ENCODE measurements at places on chromosomes 1 and 21.
A peak's percentile ranks its signal among the peaks of the same experiment; 100 is the strongest.

DNA sequence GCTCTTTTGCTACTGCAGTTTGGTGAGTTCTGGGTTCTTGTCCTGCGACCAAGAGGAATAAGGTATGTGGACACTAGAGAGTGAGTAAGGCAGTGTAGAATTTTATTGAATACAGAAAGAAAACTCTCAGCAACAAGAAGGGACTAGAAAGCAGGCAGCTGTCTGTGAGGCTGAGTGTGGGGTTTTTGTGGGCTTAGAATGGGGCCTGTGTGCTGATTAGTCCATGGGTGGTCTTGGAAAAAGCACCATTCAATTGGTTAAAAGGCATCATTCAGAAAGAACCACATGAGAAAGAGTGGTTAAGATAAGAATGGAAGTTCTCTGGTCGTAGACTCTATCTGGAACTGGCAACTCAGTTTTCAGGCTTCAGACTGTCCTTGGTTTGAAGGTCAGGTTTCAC is 298.8 kb downstream of the TGFB2 start:
- no peaks in the 10 kb centered on the region for H3K4me1 ChIP-seq
- no peaks in the 10 kb centered on the region for H3K27me3 ChIP-seq
- no peak for DNase-seq
- H3K36me3 ChIP-seq, result no peaks in the 10 kb centered on the region

DNA sequence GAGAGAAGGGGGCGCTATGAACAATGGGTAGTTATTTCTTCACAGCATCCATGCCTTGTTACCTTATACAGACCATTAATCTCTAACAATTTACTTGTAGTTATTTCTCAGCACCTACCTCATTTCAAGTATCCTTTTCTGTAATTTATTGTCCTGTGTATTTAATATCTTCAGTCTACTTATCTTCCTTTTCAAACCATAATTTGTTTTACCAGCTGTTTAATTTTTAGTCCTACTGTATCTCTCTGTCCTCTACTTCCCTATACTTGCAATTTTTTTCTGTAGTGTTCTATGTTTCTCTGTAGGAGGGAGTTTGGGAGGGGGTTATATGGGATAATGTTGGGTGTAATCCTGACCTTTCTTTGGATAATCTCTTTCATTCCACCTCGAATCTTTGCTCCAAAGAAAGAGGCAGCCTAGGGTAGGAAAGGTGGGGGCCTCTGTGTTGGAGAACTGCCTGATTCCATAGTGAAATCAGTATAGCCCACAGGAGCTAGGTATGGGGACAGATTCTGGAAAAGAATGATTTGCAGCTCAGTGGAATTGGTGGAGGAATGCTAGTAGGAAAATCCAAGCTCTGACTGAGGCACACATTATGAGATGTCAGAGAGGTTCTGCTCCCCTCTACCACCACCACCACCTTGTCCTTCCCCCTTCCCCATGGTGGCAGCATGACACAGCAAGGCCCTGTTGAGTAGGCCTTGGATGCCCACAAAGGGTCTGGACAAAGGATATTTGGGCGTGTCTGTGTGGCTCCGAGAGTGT is 642 bp downstream of the MLLT11 start:
- DNase-seq, result no peak
- peaks cover 39% of the 10 kb centered on the region for H3K4me1 ChIP-seq
- peak overlapping the region; percentile 85 for H3K4me3 ChIP-seq
- H3K27me3 ChIP-seq, result no peaks in the 10 kb centered on the region
- no peak overlapping the region for H3K27ac ChIP-seq

GRCh38 chr1:90192408-90192807 is 197.5 kb downstream of the ZNF326 start:
- H3K27me3 ChIP-seq, result no peaks in the 10 kb centered on the region
- H3K36me3 ChIP-seq, result no peaks in the 10 kb centered on the region
- H3K27ac ChIP-seq, result no peak overlapping the region
- no peak for DNase-seq
- H3K4me1 ChIP-seq, result no peaks in the 10 kb centered on the region

GRCh38 chr1:234862944-234863515 is 253.1 kb upstream of the IRF2BP2 start:
- H3K4me1 ChIP-seq, result peaks cover 41% of the 10 kb centered on the region
- peak; percentile 89 for DNase-seq
- H3K36me3 ChIP-seq, result no peaks in the 10 kb centered on the region
- H3K27me3 ChIP-seq, result no peaks in the 10 kb centered on the region

GRCh38 chr1:228804640-228805413 is 69.5 kb downstream of the RHOU start:
- no peaks in the 10 kb centered on the region for H3K36me3 ChIP-seq
- DNase-seq, result no peak
- no peaks in the 10 kb centered on the region for H3K27me3 ChIP-seq
- H3K4me1 ChIP-seq, result peaks cover 20% of the 10 kb centered on the region
- no peak overlapping the region for H3K27ac ChIP-seq

DNA sequence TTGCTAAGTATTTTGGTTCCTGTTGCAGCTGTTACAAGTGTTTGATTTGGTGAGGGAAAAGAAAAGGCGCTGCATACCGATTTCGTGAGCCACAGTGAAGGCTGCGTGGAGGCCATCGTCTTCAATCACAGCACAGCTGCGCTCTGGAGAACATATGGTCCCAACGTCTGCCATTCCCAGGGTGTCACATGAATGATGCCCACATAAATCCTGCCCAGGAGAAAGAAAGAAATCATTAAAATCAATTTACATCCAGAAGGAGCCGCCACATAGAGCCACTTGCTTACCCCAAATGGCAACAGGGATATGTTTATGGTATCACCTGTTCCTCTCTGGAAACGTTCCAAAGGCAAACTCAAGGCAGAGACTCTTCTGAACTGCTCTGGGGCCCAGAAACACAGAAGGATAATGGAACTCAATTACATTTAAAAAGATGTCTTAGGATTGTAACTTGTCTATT is 12.2 kb downstream of the ADAMTS5 start:
- H3K27me3 ChIP-seq, result no peaks in the 10 kb centered on the region
- no peak for DNase-seq
- H3K4me1 ChIP-seq, result peaks cover 13% of the 10 kb centered on the region
- no peak overlapping the region for H3K27ac ChIP-seq
- H3K36me3 ChIP-seq, result peaks cover 3% of the 10 kb centered on the region

- no peaks in the 10 kb centered on the region for H3K4me1 ChIP-seq
- no peaks in the 10 kb centered on the region for H3K36me3 ChIP-seq
- no peak overlapping the region for H3K27ac ChIP-seq
- H3K4me3 ChIP-seq, result no peak overlapping the region
- H3K27me3 ChIP-seq, result no peaks in the 10 kb centered on the region
- DNase-seq, result no peak
Observed at GRCh38 chr1:113660088-113660487, 99.2 kb downstream of the PHTF1 start.

- H3K27me3 ChIP-seq, result no peaks in the 10 kb centered on the region
- H3K27ac ChIP-seq, result no peak overlapping the region
- peaks cover 32% of the 10 kb centered on the region for H3K36me3 ChIP-seq
- no peaks in the 10 kb centered on the region for H3K4me1 ChIP-seq
Observed at GRCh38 chr1:235735621-235736020, 86.0 kb upstream of the GNG4 start.

- no peaks in the 10 kb centered on the region for H3K27me3 ChIP-seq
- no peaks in the 10 kb centered on the region for H3K4me1 ChIP-seq
Observed at GRCh38 chr1:60017508-60018205, 55.9 kb downstream of the C1orf87 start.

- H3K27ac ChIP-seq, result no peak overlapping the region
- DNase-seq, result peak; percentile 38
- H3K4me3 ChIP-seq, result no peak overlapping the region
- no peaks in the 10 kb centered on the region for H3K4me1 ChIP-seq
- H3K27me3 ChIP-seq, result no peaks in the 10 kb centered on the region
- peaks cover 56% of the 10 kb centered on the region for H3K36me3 ChIP-seq
Observed at GRCh38 chr1:180182643-180183311, 28.1 kb downstream of the QSOX1 start.

- H3K27me3 ChIP-seq, result no peaks in the 10 kb centered on the region
- H3K36me3 ChIP-seq, result peaks cover 18% of the 10 kb centered on the region
- H3K27ac ChIP-seq, result no peak overlapping the region
- DNase-seq, result no peak
- no peaks in the 10 kb centered on the region for H3K4me1 ChIP-seq
Observed at GRCh38 chr1:2180297-2181245, 14.0 kb downstream of the FAAP20 start.

- H3K27me3 ChIP-seq, result no peaks in the 10 kb centered on the region
- H3K36me3 ChIP-seq, result no peaks in the 10 kb centered on the region
- H3K27ac ChIP-seq, result peak overlapping the region; percentile 12
Observed at GRCh38 chr1:58922302-58923089, 138.6 kb upstream of the JUN start.

DNA sequence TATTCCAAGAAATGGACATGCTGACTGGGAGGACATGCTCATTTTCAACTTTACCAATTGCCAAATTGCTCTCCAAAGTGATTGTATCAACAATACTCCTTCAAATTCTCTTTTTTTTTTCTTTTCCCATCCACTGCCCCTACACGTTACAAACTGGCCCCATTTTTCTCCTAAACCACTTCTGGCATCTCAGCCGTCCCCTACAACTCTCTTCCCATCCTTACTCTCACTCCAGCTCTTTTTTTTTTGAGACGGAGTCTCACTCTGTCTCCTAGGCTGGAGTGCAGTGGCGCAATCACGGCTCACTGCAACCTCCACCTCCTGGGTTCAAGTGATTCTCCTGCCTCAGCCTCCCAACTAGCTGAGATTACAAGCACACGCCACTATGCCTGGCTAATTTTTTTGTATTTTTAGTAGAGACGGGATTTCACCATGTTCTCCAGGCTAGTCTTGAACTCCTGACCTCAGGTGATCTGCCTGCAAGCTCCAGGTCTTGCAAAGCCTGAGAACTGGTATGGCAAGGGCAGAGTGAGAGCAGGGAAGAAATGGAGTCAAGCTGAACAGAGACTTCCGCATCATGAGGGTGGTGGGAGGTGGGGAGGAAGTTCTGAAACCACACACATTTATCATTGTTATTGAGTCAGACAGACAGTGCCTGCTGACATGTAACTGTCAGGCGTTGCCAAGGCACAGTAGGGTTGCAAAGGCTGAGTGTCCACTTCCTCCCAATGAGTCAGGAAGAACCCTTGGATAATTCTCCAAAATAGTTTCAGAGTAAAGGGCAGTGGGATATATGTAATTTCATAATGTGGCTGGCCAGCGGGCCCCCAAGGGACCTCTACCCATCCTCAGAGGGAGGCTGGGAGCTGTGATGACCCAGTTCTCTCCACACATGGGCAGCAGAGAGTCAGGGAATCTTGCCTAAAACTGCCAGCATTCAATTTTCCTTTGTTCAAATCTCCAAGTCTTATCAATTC is 17.4 kb downstream of the CELA3A start:
- H3K27ac ChIP-seq, result no peak overlapping the region
- no peaks in the 10 kb centered on the region for H3K36me3 ChIP-seq
- H3K4me3 ChIP-seq, result no peak overlapping the region
- H3K27me3 ChIP-seq, result no peaks in the 10 kb centered on the region
- peaks cover 5% of the 10 kb centered on the region for H3K4me1 ChIP-seq

DNA sequence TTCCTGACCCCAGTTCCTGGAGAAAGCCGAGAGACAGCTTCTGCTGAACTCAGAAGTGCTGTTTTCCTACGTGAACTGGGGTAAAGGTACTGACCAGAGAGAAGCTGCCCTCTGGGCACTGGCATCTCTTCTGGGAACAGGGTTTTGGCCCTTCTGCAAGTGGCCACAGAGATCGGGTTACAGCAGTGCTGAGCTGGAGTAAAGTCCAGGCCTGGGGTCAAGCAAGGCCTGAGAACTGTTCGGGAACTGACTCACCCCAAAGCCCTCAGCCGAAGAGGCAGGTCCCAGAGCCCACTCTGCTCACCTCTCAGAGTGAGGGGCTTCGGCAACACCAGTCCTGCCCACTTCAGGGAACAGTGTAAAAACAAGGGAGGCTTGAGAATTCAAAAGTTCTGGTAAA is 177.2 kb upstream of the RUNX1 start:
- H3K4me1 ChIP-seq, result peaks cover 7% of the 10 kb centered on the region
- H3K27ac ChIP-seq, result no peak overlapping the region
- H3K4me3 ChIP-seq, result no peak overlapping the region
- DNase-seq, result no peak
- no peaks in the 10 kb centered on the region for H3K27me3 ChIP-seq

DNA sequence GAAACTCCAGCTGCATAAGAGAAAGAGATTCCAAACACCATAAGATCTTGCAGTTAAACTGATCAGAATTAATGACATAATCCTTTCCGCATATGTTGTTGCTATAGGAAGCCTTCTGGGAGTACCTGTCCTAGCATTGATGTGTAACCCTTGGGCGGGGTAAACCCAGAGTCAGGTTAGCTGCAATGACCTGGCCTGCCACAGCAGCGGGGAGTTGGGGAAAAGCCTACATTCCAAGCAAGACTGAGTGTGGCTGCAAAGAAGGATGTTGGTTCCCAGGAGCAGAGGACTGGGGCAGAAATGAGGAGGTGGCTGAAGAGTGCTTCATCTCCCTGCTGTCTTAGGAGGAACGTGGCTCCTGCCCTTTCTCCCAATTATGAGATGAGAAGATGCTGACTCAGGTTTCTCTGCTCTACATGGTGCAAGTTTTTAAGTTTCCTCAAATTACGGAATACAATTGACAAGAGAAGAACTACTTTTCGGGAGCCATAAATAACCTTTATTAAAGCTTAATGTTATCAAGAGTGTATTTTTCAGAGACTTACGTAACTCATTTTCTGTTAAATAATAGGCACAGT is 142.1 kb downstream of the RYR2 start:
- H3K4me1 ChIP-seq, result no peaks in the 10 kb centered on the region
- H3K4me3 ChIP-seq, result no peak overlapping the region
- no peak for DNase-seq
- H3K27ac ChIP-seq, result no peak overlapping the region
- no peaks in the 10 kb centered on the region for H3K36me3 ChIP-seq

DNA sequence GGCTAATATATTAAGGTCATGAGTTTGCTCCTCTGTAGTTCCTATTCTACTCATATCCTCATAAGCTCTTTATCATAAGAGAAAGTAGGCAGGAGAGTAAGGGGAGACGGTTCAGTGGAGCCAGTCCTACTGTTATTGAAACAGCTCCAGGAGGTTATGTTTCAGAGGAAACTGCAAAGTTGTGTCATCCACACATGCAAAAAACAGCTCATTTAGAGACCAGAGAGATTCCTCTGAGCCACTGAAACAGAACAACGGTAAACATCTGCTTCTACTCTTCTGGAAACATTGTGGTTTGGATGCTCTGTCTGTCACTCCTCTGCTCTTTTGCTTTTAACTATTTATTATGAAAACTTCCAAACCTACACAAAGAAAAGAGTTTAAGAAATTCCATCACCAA is 66.3 kb upstream of the PPP2R5A start:
- no peak overlapping the region for H3K27ac ChIP-seq
- peaks cover 5% of the 10 kb centered on the region for H3K4me1 ChIP-seq
- H3K27me3 ChIP-seq, result no peaks in the 10 kb centered on the region
- no peak for DNase-seq
- H3K36me3 ChIP-seq, result no peaks in the 10 kb centered on the region

GRCh38 chr1:184859381-184860105 is 104.9 kb upstream of the EDEM3 start:
- H3K4me1 ChIP-seq, result peaks cover 3% of the 10 kb centered on the region
- H3K36me3 ChIP-seq, result no peaks in the 10 kb centered on the region
- H3K27me3 ChIP-seq, result no peaks in the 10 kb centered on the region
- no peak for DNase-seq
- no peak overlapping the region for H3K4me3 ChIP-seq
- no peak overlapping the region for H3K27ac ChIP-seq

Data from suprapubic skin (tissue), 4 donors.